ENCODE measurements at places on chromosomes 6 and 20.

DNA sequence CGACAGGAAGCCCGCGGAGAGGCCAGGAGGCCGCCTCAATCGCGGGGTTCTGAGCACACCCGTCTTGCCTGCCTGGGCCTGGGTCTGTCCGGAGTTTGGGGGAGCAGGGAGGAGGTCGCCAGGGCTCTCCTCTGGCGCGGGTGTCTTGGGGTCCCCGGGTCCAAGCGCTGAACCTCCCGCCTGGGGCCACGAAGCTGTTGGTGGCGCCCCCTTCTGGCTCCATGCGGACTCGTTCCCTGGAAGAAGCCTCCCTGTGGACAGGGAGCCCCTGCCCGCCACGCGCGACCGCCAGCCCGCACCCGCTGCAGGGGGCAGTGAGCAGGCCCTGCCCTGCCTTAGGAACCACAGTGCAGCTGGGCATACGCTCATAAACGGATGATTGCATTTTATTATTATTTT lies 44.7 kb downstream of the MCUR1 start:
- no peak for DNase-seq

- DNase-seq: no peak
These were observed 639.6 kb downstream of the EPHA7 start for GRCh38 chr6:92779746-92780145.

- DNase-seq: no peak
These were observed 1084.3 kb upstream of the GJE1 start for GRCh38 chr6:141048451-141048850.

DNA sequence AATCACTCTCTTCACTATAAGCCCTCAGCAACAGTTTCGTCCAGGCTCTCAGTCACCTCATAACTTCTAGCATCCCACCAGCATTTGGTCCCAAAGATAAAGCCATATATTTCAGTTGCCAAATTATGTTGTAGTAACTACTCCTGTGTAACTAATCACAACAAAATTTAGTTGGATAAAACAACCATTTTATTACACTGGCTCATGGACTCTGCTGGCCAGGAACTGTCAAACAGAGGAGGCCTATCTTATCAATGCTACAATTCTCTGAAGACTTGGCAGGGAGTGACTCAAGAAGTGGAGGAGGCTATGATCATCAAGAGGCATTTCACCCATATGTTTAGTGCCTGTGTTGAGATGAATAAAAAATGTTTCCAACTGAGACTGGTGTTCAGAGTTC lies 1082.3 kb upstream of the GJE1 start:
- DNase-seq: peak; percentile 13

DNA sequence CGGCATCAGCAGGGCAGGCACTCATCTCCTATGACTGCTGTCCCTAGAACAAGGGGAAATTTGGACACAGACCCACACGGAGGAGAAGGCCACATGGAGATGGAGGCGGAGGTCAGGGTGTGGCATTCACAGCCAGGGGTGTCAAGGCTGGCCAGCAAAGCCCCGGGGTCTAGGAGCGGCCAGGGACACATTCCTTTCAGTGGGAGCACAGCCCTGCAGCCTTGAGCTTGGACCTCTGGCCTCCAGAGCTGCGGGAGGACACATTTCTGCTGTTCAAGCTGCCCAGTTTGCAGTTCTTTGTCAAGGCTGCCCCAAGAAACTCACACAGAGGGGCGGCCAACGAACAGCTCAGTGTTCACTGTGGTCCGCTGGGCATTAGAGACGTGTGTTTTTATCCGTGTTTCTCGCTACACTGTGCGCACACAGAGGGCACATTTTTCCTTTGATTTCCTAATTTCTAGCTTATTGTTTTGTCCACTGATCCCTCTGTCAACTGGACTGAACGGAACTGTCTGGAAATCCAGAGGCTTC lies 93.4 kb upstream of the MPC1 start:
- DNase-seq: no peak

DNA sequence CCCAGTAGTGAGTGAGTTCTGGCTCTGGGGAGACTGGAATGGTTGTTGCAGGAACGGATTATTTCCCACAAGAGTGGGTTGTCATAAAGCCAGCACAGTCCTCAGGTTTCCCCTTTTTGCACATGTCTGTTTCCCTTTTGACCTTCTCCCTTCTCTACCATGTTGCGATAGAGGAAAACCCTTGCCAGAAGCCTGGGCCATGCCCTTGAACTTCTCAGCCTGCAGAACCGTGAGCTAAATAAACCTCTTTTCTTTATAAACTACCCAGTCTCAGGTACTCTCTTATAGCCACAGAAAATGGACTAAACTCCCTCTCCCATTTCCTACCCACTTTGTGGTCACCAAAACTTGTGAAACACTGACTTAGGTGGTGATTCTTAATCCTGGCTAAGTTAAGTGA lies 7.2 kb upstream of the PPP1R16B start:
- no peak for DNase-seq

GRCh38 chr6:147227770-147228320 lies 23.6 kb downstream of the STXBP5 start:
- no peak for DNase-seq

- no peak for DNase-seq
These were observed 1.5 kb upstream of the GOPC start for GRCh38 chr6:117603821-117604220.

GRCh38 chr6:81376745-81377144 lies 375.7 kb downstream of the TENT5A start:
- no peak for DNase-seq

DNA sequence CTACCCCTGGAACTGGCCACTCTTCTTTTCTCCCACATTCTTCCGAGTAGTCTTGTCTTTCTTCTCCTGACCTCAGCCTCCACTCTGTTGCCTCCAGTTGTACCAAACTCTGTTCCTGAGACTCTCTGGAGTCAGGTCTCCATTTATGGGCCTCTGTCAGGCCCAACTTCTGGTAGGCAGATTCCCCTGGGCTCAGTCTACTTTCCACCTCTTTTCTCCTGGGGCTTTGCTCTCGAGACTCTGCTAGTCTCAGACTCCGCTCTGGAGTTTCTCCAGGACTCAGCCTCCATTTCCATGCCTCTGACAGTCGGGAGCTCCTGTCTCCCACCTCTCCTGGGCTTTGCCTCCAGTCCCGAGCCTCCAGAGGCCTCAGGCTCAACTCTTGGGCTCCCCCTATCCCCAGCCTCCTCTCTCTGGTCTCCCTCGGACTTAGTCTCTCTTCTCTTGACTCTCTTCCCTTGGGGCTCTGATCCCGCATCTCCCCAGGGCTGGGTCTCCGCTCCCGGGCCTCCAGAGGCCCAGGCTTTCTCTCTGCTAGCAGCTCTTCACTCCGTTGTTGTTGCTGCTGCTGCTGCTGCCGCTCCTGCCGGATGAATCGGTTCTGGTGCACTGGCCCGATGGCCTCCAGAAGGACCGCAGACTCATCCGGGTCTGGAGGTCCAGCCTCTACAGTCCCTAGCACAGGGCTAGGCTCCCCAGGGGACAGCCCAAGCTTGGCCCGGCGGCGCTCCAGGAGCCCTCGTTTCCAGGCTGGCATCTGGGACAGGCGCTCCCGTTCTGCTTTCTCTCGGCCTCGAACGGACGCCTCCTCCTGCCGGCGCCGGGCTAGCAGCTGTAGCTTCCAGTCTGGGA lies 1.1 kb downstream of the PPP1R18 start:
- peak; percentile 69 for DNase-seq

DNA sequence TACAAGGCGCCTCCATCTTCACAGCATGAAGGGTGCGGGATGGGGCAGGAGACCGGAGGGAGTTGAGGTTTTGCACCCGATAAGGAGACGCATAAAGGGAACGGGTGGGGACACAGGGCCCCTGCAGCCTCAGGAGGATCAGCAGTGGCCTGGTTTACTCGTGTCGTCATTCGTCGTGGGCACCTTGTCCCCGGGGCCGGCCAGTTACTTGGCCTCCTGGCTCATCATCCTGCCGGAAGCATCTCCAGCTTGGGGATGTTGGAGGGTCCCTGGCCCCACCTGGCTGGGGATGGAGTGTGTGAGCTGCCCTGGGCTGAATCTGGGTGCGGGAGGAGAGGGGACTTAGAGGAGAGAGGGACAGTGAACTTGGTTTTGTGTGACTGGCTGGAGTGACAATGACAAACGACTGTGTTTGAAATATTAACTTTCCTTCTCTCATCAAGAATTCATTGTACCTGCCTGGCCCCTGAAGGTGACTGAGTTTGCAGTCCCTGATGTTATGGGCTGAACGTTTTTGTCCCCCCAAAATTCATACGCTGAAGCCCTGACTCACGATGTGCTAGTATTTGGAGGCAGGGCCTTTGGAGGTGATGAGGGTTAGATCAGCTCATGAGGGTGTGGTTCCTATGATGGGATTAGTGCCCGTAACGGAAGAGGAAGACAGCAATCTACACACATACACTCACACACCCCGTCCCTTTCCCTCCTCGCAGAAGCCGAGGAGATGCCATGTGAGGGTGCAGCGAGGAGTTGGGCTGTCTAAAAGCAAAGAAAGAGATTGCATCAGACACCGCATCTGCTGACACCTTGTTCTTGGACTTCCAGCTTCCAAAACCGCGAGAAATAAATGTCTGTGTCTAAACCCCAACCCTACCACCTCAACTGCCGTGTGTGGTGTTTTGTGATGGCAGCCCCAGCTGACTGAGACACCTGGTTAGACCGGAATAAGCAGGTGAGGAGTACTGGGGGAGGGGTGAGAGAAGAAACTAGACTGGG lies 65.0 kb upstream of the MAP3K4 start:
- DNase-seq: no peak

DNA sequence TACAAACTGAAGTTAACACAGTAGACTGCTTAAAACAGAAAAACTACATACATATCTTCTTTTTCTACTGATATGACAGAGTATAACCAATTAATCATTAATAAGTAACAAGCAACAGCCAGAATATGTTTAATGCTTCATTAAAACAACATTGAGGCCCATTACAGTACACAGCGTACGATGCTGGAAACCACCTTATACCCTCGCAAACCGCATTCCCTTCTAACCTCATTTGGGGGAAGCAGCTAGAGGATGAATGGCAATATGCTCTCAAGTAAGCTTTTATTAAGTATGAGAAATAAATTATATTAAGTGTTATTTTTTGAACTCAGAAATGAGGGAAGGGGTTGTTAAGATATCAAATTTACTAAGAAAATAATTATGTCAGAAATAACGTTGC lies 142.4 kb downstream of the GMDS start:
- DNase-seq: no peak

- DNase-seq: no peak
These were observed 121.3 kb upstream of the SLC22A16 start for GRCh38 chr6:110597761-110598160.

DNA sequence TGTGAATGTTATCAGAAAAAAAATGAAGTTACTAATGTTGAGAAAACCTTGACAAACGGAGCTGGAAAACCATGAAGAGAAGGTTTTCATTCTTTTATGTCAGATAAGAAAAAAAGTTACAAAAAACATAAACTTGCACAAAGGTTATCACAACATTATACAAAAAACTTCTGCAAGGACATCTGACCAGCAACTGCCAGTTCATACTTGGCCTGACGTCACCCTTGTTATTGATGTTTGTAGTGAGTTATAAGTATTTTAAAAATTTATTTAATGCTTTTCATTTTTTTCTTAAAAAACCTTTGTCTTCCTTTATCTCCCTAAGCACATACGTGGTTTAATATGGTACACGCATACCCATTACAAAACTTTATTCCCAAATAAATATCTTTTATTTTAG lies 16.3 kb downstream of the GSTA3 start:
- DNase-seq: no peak

DNA sequence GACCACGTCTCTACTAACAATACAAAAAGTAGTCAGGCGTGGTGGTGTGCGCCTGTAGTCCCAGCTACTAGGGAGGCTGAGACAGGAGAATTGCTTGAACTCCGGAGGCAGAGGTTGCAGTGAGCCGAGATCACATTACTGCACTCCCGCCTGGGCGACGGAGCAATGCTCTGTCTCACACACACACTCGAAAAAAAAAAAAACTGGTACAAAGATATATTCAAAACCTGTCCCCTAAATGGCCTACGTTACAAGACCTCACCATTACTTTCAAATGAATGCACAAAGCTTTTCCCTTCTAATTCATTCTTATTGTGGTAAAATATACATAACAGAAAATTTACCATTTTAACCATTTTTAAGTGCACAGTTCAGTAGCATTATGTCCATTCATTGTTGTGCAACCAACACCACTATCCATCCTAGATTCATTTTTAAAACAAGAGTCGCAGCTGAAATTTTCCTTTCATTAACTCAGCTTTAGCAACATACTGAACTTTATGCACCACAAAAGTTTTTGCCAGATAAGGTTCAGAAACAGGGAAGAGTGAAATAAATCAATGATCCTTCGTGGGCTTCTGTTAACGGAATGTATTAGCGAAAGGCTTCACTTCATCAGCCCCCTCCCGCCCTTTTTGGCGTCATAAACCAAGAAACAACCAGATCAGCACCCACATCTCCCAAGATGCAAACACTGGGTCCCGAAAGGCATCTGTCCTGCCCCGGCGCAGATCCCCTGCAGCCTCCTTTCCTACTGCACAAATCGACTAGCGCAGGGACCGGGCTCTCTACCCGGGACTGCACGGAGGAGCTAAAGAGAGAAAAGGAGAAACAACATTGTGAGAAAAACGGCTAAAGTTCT lies 825 bp upstream of the FAM135A start:
- no peak for DNase-seq

GRCh38 chr6:7906741-7907140 lies 3.8 kb downstream of the TXNDC5 start:
- DNase-seq: no peak

- DNase-seq: no peak
These were observed 41.3 kb upstream of the ADGRF5 start for GRCh38 chr6:46963039-46963438.

- no peak for DNase-seq
These were observed 425.3 kb upstream of the SLC35B3 start for GRCh38 chr6:8860671-8861070.

Data from hematopoietic multipotent progenitor cell treated with erythropoietin and hydrocortisone succinate and interleukin-3 and kit ligand, for 4 days (in vitro differentiated cells).